GM12891 (cell line): ENCODE measurements at places on chromosomes 1 and 21.

GRCh38 chr1:228267962-228268880 lies 60.4 kb downstream of the OBSCN start:
- DNase-seq, result no peak

GRCh38 chr1:9240914-9241820 lies 6.6 kb downstream of the H6PD start:
- DNase-seq, result no peak

DNA sequence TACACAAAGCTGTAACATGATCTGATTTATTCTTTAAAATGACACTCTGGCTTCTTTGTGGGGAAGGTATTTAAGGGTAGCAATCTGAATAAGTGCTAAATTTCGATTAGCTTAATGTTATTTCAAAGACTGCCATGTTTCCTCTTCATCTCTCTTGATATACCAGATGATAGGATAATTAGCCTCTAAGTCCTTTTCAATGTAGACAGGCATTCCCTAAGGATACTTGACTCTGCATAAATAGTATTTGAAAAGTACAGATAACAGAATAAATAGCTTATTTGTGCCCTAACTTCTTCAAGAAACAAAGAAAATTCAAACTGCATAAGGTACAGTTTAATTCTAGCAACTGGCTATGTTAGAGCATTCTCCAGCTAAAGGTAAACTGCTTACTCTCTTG lies 46.2 kb downstream of the ARHGAP29 start:
- DNase-seq, result no peak

- no peak for DNase-seq
Observed at GRCh38 chr1:157132111-157132510, 6.1 kb downstream of the ETV3 start.

- DNase-seq, result no peak
Observed at GRCh38 chr21:41362605-41363369, 960 bp downstream of the MX2 start.

DNA sequence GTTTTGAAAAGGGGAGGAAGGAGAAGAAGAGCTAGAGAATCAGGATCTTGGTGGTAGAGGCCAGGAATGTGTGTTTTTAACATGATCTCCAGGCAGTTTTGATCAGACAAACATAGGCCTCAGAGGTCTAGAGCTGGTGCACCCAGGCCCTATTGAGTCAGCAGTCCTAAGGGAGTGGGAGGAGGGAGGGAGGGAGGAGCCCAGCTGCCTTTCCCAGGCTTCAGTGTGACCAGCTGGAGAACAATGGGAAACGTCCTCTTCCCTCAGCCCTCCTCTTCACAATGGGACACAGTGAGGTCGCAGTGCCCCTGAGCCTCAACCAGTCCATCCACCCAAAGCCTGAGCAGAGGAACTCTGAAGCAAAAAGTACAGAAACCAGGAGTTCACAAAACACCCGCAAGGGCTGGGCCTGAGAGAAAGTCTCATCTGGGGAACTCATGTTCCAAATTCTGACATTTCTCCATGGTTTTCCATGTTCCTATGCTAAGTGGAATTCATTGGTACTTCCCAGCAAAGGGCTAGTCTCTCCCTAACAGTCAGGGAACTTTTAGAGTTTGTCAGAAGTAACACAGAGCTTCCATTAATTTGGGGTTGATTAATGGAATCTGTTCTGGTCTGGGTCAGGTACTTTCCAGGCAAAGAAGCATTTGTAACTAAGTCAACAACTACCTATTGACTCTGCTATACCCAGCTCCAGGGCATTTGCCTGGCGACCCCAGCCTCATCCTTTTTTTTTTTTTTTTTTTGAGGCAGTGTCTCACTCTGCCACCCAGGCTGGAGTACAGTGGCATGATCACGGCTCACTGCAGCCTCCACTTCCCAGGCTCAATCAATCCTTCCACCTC lies 37.5 kb downstream of the ELAPOR1 start:
- no peak for DNase-seq
